ENCODE measurements at places on chromosomes 7 and 10. TPM values are rescaled to one million over a fixed set of nuclear protein-coding genes. Genes with fewer than 3 reads are reported as not detected.

DNA sequence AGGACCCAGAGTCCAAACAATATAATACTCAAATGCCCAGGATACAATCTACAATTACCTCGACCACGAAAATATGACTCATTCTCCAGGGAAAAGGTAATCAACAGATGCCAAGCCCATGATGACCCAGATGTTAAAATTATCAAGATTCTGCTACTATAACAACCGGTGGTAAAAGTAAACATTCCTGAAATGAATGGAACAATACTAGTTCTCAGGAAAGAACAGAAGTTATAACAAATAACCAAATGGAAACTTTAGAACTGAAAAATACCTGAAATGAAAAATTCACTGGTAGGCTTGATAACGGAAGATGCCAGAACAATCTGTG, 34.1 kb upstream of the GUSB start:
- DNase-seq, result peak; percentile 5

- no peak for DNase-seq
Measured at GRCh38 chr7:137269240-137269639, 74.3 kb downstream of the PTN start.

DNA sequence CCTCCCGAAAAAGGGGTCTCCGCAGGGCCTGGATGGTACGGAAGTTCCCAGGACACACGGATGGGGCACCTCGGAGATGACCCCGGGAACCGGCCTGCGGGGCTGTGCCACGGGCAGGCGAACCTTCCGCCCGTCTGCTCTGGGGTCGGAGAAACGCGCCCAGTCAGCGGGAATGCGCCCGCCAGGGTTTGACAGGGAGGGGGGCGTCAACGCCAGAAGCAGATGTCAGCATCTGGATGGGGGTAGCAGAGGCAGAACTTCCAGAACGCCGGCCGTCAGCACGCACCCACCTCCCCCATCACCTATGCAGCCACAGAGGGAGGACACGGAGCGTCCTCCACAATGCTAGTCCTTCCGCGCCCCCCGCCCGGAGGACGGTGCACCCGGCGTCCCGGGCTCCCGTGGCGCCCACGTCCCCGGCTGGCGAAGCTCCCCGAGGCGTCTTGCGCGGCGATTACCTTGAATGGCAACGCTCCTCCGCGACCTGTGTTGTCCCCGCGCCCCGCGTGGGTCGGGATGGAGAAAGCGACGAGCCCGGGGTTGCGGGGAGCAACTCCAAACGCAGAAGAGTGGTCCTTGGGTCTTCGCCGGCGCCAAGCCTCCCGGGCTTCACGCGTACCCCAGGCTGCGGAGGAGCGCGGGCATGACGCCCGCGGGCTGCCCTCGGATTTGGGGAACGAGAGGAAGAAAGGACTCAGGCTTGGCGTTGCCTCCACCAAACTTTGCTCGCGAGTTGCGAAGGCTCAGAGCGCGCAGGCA, 561 bp downstream of the FGFR2 start:
- no peak for DNase-seq

- DNase-seq, result no peak
Measured at GRCh38 chr7:145624618-145625017, 492.0 kb upstream of the CNTNAP2 start.

DNA sequence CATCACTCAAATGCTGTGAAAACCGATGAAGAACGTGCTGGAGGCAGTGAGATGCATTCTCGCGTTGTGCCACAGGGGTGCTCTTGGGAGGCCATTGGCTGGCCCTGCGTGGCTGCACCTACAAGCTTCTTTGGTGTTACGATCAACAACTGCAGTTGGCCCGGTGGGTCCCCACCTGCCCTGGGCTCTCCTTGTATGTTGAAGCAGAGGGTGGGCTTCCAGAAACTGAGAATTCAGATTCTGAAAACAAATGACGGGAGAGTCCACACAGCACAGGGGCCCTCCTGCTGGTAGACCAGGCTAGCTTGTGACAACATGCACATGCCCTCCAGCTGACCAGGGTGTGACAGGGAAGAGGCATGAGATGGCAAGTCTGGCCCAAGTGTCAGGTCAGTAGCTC, 23.7 kb upstream of the DDC start:
- DNase-seq, result no peak

The ACHE gene
- total RNA-seq, result 2.0 TPM
